ENCODE measurements at places on chromosomes 16 and 17. TPM values are rescaled to one million over a fixed set of nuclear protein-coding genes. Genes with fewer than 3 reads are reported as not detected.

The MYCBPAP gene
- total RNA-seq, result 3.0 TPM

DNA sequence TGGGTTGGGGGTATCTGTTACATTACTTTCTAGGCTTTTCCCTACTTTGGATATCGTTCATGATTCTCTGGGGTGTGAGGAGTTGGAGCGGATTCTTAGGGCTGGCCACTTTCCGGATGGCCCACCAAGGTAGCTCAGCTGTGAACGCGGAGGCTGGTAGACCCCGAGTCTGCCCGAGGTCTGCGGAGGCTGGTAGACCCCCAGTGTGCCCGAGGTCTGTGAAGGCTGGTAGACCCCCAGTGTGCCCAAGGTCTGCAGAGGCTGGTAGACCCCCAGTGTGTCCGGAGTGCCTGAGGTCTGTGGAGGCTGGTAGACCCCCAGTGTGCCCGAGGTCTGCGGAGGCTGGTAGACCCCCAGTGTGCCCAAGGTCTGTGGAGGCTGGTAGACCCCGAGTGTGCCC is 99.2 kb upstream of the ZNF469 start:
- H3K27me3 ChIP-seq, result no peaks in the 10 kb centered on the region
- H3K27ac ChIP-seq, result no peak overlapping the region
- H3K4me3 ChIP-seq, result no peak overlapping the region
- DNase-seq, result no peak

DNA sequence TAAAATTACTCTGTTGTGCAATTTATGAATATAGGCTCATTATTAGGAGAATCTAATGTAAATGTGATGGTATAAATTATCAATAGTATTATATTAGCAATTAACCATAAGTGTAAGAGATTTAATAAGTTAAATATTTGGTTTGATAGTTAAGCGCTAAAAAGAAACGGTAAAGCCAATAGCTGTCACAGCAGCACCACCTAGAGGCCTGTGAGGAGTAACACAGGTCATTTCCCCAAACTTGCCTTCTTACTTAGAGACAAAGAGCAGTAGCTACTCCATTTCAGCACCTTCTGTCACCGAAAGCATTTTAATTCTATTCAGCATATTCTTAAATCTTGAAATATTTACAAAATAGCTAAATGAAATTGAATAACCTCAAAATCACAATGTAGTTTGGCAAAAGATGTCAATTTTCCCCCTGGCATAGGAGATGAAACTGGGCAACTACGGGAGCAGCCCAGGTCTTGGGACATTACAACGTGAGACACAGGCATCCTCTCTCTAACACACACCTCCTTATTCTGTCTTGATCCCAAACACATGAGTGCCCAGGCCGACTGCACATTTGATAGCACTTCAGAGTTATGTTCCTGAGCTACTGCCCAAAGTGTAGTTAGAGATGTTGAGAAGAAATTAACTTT is 14.3 kb upstream of the DYNLRB2 start:
- no peaks in the 10 kb centered on the region for H3K36me3 ChIP-seq
- H3K4me3 ChIP-seq, result no peak overlapping the region
- no peak overlapping the region for H3K27ac ChIP-seq
- H3K4me1 ChIP-seq, result peaks cover 13% of the 10 kb centered on the region
- peaks cover 4% of the 10 kb centered on the region for H3K27me3 ChIP-seq
- peak; percentile 77 for DNase-seq

- peaks cover 27% of the 10 kb centered on the region for H3K4me1 ChIP-seq
- peaks cover 6% of the 10 kb centered on the region for H3K27me3 ChIP-seq
- H3K4me3 ChIP-seq, result no peak overlapping the region
- H3K27ac ChIP-seq, result no peak overlapping the region
- H3K36me3 ChIP-seq, result peaks cover 41% of the 10 kb centered on the region
Observed at GRCh38 chr17:65552214-65552613, 9.2 kb downstream of the AXIN2 start.

DNA sequence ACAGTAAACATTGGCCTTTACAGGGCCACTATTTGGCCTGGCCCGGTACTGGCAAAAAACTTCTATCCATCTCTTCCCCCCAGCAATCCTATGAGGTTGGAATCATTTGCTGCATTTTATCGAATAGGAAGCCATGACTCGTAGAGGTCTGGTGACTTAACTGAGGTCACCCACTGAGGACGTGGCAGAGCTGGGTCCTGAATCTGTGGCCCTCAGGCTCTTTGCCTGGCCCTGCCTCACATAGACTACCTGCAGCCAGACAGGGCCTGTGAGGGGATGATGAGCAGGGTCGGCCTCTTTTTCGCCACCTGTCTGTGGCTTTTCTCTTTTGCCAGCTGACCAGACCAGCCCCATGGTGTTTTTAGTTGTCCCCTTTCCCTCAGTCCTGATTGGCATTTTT is 1.9 kb downstream of the PPP4C start:
- H3K36me3 ChIP-seq, result peaks cover 41% of the 10 kb centered on the region
- no peak for DNase-seq
- peaks cover 41% of the 10 kb centered on the region for H3K4me1 ChIP-seq
- H3K27ac ChIP-seq, result peak overlapping the region; percentile 51
- H3K4me3 ChIP-seq, result peak overlapping the region; percentile 81

- H3K4me3 ChIP-seq, result no peak overlapping the region
- peaks cover 27% of the 10 kb centered on the region for H3K36me3 ChIP-seq
- H3K27me3 ChIP-seq, result peaks cover 59% of the 10 kb centered on the region
- H3K4me1 ChIP-seq, result peaks cover 31% of the 10 kb centered on the region
- DNase-seq, result no peak
Observed at GRCh38 chr17:7443499-7444485, 1.1 kb upstream of the CHRNB1 start.

The C17orf113 gene
- total RNA-seq, result 0.04 TPM

DNA sequence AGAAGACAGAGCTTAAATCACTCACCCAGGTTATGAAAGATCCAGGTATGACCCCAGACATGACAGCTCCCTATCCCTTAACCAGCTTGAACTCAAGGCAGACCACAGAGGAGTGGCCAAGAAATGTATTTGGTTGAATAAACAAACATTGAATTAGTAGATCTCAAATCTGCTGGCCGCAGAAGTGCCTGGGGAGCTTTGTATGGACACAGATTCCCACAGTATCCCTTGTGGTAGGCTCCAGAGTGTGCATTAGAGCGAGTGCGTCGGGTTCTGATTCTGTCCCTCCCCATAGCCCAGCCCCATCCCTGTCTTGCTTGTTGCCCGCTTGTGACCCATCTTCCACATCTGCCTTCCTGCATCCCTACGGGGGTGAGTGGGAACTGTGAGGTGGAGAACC is 118.8 kb upstream of the FOXF1 start:
- no peak overlapping the region for H3K27ac ChIP-seq
- no peak overlapping the region for H3K4me3 ChIP-seq
- H3K27me3 ChIP-seq, result no peaks in the 10 kb centered on the region
- H3K4me1 ChIP-seq, result no peaks in the 10 kb centered on the region

DNA sequence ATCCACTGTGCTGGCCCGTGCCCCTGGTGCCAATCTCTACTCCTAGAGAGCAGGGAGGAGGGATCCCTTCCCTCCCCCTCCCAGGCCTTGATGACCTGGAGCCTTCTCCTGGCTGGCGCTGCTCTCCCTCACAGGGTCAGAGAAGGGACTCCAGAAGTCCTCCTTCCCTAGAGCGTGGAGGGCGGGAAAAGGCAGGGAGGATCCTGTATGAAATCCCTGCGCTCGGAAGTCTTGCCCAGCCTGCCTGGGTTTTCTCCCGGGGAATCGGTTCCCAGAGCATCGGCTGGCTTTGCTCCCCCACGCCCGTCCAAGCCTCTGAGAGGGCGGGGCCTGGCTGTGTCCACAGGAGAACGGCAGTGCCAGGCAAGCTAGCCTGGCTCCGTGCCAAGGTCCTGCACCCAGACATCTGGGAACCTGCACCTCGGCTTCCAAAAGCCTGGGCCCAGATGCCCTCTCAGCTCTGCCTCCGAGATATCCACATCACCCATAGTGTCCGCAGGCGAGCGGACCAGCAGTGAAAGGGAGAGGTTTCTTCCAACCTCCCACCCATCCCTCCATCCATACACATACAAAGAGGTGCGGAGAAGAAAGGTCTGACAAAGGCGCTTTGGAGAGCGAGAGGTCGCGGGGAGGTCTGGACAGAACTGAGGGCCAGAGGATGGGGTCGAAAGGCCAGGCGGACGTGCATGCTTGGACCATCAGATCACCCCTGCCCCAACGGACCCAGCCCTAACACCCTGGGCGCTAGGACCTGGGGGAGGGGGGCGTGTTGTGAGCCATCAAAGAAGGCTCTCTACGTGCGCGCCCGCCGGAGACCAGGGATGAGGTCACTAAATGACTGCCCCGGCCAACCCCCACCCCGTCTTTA is 1.1 kb downstream of the MPP2 start:
- no peak for DNase-seq
- H3K27me3 ChIP-seq, result peaks cover 58% of the 10 kb centered on the region
- no peak overlapping the region for H3K27ac ChIP-seq
- no peaks in the 10 kb centered on the region for H3K36me3 ChIP-seq
- peaks cover 11% of the 10 kb centered on the region for H3K4me1 ChIP-seq

- no peaks in the 10 kb centered on the region for H3K27me3 ChIP-seq
- H3K4me3 ChIP-seq, result no peak overlapping the region
- H3K36me3 ChIP-seq, result no peaks in the 10 kb centered on the region
- no peak for DNase-seq
- no peaks in the 10 kb centered on the region for H3K4me1 ChIP-seq
Observed at GRCh38 chr16:23317266-23317661, 15.2 kb downstream of the SCNN1B start.

GRCh38 chr16:82633964-82634600 is 7.3 kb downstream of the CDH13 start:
- H3K4me3 ChIP-seq, result no peak overlapping the region
- peaks cover 31% of the 10 kb centered on the region for H3K27me3 ChIP-seq
- H3K27ac ChIP-seq, result no peak overlapping the region
- H3K36me3 ChIP-seq, result no peaks in the 10 kb centered on the region

The TAOK2 gene
- 48.8 TPM for total RNA-seq

DNA sequence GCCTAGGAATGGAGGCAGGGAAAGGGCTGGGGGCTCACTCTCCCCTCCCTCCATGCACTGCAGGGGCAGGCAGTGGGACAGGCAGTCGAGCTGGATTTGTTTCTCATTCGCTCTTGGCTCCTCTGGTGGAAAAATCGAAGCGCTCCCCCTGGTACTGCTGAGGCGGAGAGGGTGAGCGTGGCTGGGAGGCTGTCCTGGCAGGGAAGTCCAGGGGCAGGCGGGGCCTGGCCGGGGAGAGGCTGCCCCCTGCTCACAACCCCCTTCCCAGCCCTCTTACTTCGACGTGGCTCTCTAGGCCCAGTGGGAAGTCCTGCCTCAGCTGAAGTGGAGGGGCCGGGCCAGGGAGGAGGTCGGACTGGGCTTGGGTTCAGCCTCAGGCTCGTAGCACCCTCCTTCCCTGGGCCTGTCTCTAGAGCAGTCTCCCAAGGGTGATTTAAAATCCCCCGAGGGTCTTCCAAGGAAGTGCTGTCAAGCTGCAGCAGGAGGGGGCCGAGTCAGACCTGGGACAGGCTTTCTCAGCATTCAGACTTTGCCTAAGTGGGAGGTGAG is 16.5 kb upstream of the TMEM92 start:
- no peak overlapping the region for H3K4me3 ChIP-seq
- DNase-seq, result no peak
- H3K36me3 ChIP-seq, result no peaks in the 10 kb centered on the region
- no peak overlapping the region for H3K27ac ChIP-seq
- H3K27me3 ChIP-seq, result peaks cover 8% of the 10 kb centered on the region

The BCL6B gene
- 0.40 TPM for total RNA-seq

- no peaks in the 10 kb centered on the region for H3K36me3 ChIP-seq
- H3K4me1 ChIP-seq, result peaks cover 5% of the 10 kb centered on the region
- no peak overlapping the region for H3K4me3 ChIP-seq
- no peak overlapping the region for H3K27ac ChIP-seq
Observed at GRCh38 chr16:80437707-80438106, 103.1 kb upstream of the DYNLRB2 start.

- H3K27me3 ChIP-seq, result peaks cover 6% of the 10 kb centered on the region
- no peak for DNase-seq
- no peak overlapping the region for H3K27ac ChIP-seq
Observed at GRCh38 chr17:51319186-51319585, 58.8 kb downstream of the UTP18 start.

The KRTAP2-3 gene
- total RNA-seq, result not detected

DNA sequence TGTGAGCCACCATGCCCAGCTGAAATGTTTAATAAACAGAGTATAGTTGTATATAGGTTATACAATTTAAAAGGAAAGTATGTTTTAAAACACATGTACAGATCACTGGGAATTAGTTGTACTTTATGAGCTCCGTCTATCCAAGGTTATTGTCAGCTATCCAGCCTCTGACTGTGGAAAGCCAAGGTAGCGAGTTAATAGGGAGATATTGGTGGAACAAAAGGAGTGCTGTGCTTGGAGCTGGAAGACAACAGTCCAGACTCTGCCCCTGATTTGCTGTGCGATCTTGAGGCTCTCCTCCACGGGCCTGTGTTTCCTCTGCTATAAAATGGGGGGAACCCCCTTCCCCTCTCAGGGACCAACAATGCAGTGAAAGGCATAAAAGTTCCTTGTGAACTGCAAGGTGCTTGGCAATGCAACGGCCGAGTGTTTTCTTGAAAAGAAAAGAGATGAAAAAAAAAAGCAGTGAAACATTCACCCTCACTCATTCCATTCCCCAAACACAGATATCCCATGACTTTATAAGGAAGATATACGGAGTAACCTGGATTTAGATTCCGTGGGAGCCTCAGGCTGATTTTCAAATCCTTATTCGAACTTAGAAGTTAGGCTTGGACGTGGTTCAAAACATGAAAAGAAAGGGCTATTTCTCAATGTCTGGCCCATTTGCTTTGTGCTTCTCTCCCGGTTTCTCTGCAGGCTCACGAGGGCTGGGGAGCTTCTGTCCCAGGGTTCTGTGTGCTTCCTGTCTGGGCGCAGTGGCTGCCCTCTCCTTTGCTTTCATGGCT is 34.1 kb downstream of the CUEDC1 start:
- H3K27me3 ChIP-seq, result peaks cover 9% of the 10 kb centered on the region
- no peak overlapping the region for H3K27ac ChIP-seq
- no peak for DNase-seq

The CRHR1 gene
- total RNA-seq, result not detected

DNA sequence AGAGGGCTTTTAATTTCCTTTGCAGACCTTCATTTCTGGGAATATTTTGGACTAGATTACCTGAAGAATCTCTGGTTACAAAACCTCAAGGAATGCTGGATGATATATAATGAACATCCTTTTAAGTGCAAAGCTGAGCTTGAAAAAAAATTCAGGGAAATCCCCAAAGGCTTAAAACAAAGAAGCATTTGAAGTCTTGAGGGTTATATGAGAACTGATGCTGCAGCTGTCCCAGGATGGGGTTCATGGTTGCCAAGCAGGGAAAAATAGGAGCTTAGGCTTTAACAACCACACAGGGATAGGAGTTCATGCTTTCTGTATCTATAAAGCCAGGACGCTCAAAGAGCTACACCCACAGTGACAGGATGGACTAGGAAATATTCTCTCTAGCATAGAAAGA is 150.4 kb upstream of the IRX5 start:
- no peaks in the 10 kb centered on the region for H3K27me3 ChIP-seq
- no peak overlapping the region for H3K27ac ChIP-seq
- no peaks in the 10 kb centered on the region for H3K4me1 ChIP-seq
- no peaks in the 10 kb centered on the region for H3K36me3 ChIP-seq
- no peak overlapping the region for H3K4me3 ChIP-seq

GRCh38 chr17:30472238-30472890 is 4.8 kb upstream of the GOSR1 start:
- peaks cover 18% of the 10 kb centered on the region for H3K4me1 ChIP-seq
- no peak for DNase-seq
- H3K4me3 ChIP-seq, result no peak overlapping the region
- H3K27ac ChIP-seq, result no peak overlapping the region
- peaks cover 2% of the 10 kb centered on the region for H3K27me3 ChIP-seq
- H3K36me3 ChIP-seq, result peaks cover 2% of the 10 kb centered on the region

The LRRC75A gene
- 1.7 TPM for total RNA-seq
